ENCODE measurements at places on chromosomes 16 and 17. TPM values are rescaled to one million over a fixed set of nuclear protein-coding genes. Genes with fewer than 3 reads are reported as not detected.

Gene LPCAT2
- 35.9 TPM for total RNA-seq

Gene BOLA2
- 16.2 TPM for total RNA-seq

Gene CCL15
- not detected for total RNA-seq

Gene OTOP3
- not detected for total RNA-seq

Gene MED13
- total RNA-seq, result 73.4 TPM

Gene HEATR9
- not detected for total RNA-seq

Gene HOXB9
- 0.32 TPM for total RNA-seq

Gene CD300H
- not detected for total RNA-seq

Gene WSCD1
- 2.0 TPM for total RNA-seq

Gene DNASE1L2
- total RNA-seq, result 0.59 TPM

Gene TBC1D26
- not detected for total RNA-seq

Gene PPL
- 53.1 TPM for total RNA-seq

Gene MMP28
- 12.3 TPM for total RNA-seq

Gene ORC6
- 0.66 TPM for total RNA-seq

Gene ZNF747
- total RNA-seq, result 13.2 TPM

Gene SDR42E1
- total RNA-seq, result 11.7 TPM

Gene DHRS7B
- total RNA-seq, result 64.0 TPM

Gene TBC1D3K
- total RNA-seq, result not detected

Gene TMEM238L
- total RNA-seq, result 0.66 TPM

Gene CALB2
- total RNA-seq, result 7.5 TPM

Gene GOSR1
- total RNA-seq, result 70.8 TPM

Gene MMP2
- 113 TPM for total RNA-seq

Gene FBXO39
- not detected for total RNA-seq

Gene LITAFD
- total RNA-seq, result not detected

Gene KRTAP9-8
- total RNA-seq, result not detected

Gene USP43
- 6.1 TPM for total RNA-seq

Gene KRTAP4-9
- total RNA-seq, result not detected

Gene ACAP1
- 5.2 TPM for total RNA-seq

Gene UBALD2
- total RNA-seq, result 15.1 TPM

Gene DNAH17
- total RNA-seq, result not detected

Gene MLYCD
- 17.0 TPM for total RNA-seq

Gene KLHDC4
- total RNA-seq, result 35.6 TPM

Gene MARVELD3
- not detected for total RNA-seq

Gene ANKRD40CL
- total RNA-seq, result not detected

Gene AGRP
- not detected for total RNA-seq

Gene FOXJ1
- total RNA-seq, result 0.15 TPM

Gene C1QTNF8
- not detected for total RNA-seq

Gene CCL7
- total RNA-seq, result not detected

Gene E4F1
- total RNA-seq, result 19.0 TPM

Gene MLST8
- total RNA-seq, result 48.1 TPM

Gene ABCA8
- 46.2 TPM for total RNA-seq

Gene ATAD5
- total RNA-seq, result 1.6 TPM

Gene ASGR1
- total RNA-seq, result 1.3 TPM

Gene NOD2
- 4.9 TPM for total RNA-seq

Gene HSF5
- 0.32 TPM for total RNA-seq

Gene CSH2
- total RNA-seq, result not detected

Gene CA10
- total RNA-seq, result not detected

Gene SLFN14
- not detected for total RNA-seq

Measured in breast epithelium (tissue), 4 donors.